ENCODE measurements at places on chromosomes 11 and 22. TPM values are rescaled to one million over a fixed set of nuclear protein-coding genes. Genes with fewer than 3 reads are reported as not detected.

DNA sequence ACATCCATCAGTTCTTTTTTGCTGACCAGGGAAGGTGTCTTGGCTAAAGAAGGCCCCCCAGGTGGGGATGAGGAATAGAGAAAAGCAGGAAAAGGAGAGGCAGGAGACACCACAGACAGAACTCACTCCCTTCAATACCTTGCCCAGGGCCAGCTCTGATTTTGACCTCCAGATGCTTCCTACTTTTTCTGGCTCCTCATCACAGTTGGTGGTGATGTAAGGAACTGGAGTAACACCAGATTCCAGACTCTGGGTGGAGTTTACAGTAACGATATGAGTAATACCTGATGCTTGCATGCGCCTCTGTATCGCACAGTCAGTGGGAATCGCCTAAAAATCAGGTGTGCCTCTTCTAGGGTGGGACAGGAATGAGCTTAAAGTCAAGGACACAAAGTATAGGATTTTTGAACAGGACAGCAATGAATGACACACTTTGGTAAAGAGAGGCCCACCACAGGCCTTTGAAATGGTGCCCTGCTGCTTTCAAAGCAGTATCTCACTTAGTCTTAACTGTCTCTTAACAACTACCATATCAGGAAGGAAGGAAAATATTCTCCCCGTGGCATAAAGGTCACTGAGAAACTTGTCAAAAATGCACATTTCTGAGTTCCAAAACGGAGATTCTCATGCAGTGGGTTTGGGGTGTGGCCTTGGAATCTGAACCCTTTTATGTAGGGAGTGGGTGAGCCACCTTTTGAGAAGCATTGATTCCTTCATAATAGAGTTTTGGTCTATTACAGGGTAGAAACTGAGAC lies 140.8 kb downstream of the SNX19 start:
- peaks cover 39% of the 10 kb centered on the region for H3K4me1 ChIP-seq
- H3K36me3 ChIP-seq, result no peaks in the 10 kb centered on the region
- no peaks in the 10 kb centered on the region for H3K27me3 ChIP-seq

DNA sequence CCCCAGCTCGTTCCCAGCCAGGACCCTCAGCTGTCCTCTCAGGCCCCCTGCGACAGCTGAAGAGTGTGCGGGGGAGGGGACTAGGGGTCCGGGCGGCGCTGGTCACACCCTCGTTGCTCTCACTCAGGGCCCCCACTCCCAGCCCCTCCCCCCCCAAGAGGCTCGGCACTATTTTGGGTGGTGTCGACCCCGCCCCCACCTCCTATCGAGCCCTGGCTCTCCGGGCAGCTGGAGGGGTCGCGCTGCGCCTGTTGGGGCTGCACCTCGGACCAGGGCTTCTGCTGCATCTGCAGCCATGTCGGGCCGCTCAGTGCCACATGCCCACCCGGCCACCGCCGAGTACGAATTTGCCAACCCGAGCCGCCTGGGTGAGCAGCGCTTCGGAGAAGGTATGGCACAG lies at the start of gene HSPB2:
TSS of gene HSPB2 (plus strand) at position 200 of the 400 bp plus-strand sequence. CDS start at position 296, 96 bp downstream.
- H3K27ac ChIP-seq, result no peak within 1 kb of the TSS
- H3K4me3 ChIP-seq, result no peak within 1 kb of the TSS
- H3K4me1 ChIP-seq, result peaks cover 6% of the 10 kb centered on the region
- H3K27me3 ChIP-seq, result no peaks in the 10 kb centered on the region
- no peaks in the 10 kb centered on the region for H3K36me3 ChIP-seq

GRCh38 chr11:16460508-16460907 lies 104.2 kb upstream of the SOX6 start:
- no peak overlapping the region for H3K4me3 ChIP-seq
- H3K27ac ChIP-seq, result no peak overlapping the region
- no peaks in the 10 kb centered on the region for H3K4me1 ChIP-seq

DNA sequence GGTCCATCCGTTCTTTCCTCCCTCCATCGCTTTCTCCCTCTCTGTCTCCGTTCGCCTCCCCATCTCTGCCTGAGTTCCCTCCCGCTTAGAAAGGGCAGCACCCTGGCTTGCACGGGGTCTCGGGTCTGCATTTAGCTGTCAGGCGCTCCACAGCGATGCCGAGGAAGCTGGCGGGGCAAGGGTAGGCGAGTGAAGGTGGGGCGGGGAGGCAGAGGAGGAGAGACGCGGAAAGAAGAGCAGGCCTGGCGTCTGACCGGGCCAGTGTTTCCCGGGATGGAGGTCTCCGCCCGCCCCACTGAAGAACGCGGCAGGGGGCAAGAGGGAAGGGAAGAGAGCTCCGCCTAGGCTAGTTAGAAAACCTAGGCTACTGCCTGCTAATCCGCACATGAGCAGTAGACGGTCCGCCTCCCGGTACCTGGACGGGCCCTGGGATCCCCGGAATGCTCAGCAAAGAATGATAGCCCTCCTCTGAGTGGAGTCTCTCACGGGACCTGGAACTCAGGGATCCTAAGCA lies 3922.5 kb upstream of the OR11H1 start:
- H3K4me1 ChIP-seq, result no peaks in the 10 kb centered on the region
- no peak overlapping the region for H3K4me3 ChIP-seq
- H3K27me3 ChIP-seq, result no peaks in the 10 kb centered on the region

The NLRP10 gene
- total RNA-seq, result 8.9 TPM

- H3K4me3 ChIP-seq, result no peak overlapping the region
- H3K27ac ChIP-seq, result no peak overlapping the region
- no peak for DNase-seq
- no peaks in the 10 kb centered on the region for H3K36me3 ChIP-seq
- no peaks in the 10 kb centered on the region for H3K27me3 ChIP-seq
These were observed 41.9 kb downstream of the MSANTD4 start for GRCh38 chr11:105979997-105980703.

The MPEG1 gene
- total RNA-seq, result not detected

GRCh38 chr22:37179622-37180420 lies 8.2 kb downstream of the C1QTNF6 start:
- H3K27me3 ChIP-seq, result no peaks in the 10 kb centered on the region
- H3K4me3 ChIP-seq, result no peak overlapping the region
- H3K4me1 ChIP-seq, result no peaks in the 10 kb centered on the region
- no peak overlapping the region for H3K27ac ChIP-seq

- no peak overlapping the region for H3K27ac ChIP-seq
- H3K27me3 ChIP-seq, result no peaks in the 10 kb centered on the region
- peaks cover 25% of the 10 kb centered on the region for H3K4me1 ChIP-seq
- no peaks in the 10 kb centered on the region for H3K36me3 ChIP-seq
These were observed 45.2 kb downstream of the RASSF10 start for GRCh38 chr11:13054278-13054677.

DNA sequence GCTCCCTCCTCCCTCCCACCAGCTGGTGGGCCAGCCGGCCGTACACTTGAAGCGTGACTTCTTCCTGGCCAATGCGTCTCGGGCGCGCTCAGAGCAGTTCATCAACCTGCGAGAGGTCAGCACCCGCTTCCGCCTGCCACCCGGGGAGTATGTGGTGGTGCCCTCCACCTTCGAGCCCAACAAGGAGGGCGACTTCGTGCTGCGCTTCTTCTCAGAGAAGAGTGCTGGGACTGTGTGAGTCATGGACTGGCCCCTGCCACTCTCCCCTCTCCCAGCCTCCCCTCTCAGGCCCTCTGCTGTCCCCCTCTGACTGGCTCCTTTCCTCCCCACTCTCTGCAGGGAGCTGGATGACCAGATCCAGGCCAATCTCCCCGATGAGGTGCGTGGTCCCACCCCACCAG lies 24.7 kb downstream of the CAPN1 start:
- no peak overlapping the region for H3K27ac ChIP-seq
- no peak overlapping the region for H3K4me3 ChIP-seq
- peaks cover 59% of the 10 kb centered on the region for H3K36me3 ChIP-seq
- no peaks in the 10 kb centered on the region for H3K27me3 ChIP-seq

- H3K27ac ChIP-seq, result peak overlapping the region; percentile 99
- H3K4me1 ChIP-seq, result peaks cover 37% of the 10 kb centered on the region
- peak overlapping the region; percentile 78 for H3K4me3 ChIP-seq
- no peak for DNase-seq
These were observed 65.4 kb upstream of the BLID start for GRCh38 chr11:122181372-122181771.

DNA sequence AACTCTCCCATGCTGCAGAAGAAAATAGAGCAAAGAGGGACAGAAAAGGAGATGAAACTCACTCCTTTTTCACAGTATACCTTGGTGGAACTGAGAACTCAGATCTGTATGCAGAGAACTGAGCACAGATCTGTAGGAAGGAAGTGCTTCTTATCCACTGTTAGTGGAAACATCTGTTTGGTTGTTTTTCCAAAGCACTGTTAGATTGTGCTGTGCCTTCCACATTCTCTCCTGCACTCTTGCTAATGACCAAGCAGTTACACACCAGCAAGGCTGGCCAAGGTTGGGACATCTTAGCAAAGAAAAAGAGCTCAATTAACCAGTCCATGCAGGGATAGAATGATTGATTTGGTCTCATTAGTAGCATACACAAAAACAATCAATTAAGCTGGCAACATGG lies 20.1 kb upstream of the SIK2 start:
- no peak for DNase-seq
- no peaks in the 10 kb centered on the region for H3K36me3 ChIP-seq
- H3K27me3 ChIP-seq, result no peaks in the 10 kb centered on the region
- no peak overlapping the region for H3K4me3 ChIP-seq
- H3K4me1 ChIP-seq, result peaks cover 5% of the 10 kb centered on the region
- no peak overlapping the region for H3K27ac ChIP-seq

The ACRV1 gene
- total RNA-seq, result not detected

DNA sequence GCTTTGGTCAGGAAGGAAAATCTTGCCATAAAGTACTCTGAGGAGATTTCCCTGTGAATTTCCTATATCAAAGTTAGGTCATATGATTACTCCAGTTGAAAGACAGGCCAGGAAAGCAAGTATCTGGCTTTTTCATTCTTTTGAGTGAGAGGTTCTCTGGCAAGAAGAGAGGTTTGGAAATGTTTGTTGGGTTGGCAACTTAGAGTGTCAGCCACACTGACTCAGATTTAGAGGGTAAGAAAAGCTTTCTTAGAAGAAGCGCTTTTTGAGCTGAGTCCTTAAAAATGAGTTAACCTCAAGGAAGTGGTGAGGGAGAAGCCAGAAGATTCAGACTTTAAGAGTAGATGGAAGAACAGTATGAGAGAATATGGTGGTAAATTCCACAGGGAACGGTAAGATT lies 86.1 kb upstream of the BDNF start:
- no peaks in the 10 kb centered on the region for H3K4me1 ChIP-seq
- H3K27ac ChIP-seq, result no peak overlapping the region
- no peak overlapping the region for H3K4me3 ChIP-seq
- no peak for DNase-seq

- H3K27me3 ChIP-seq, result no peaks in the 10 kb centered on the region
- no peaks in the 10 kb centered on the region for H3K36me3 ChIP-seq
These were observed 16.4 kb upstream of the MMP7 start for GRCh38 chr11:102546923-102547471.

GRCh38 chr22:38733724-38734381 lies 21.9 kb downstream of the SUN2 start:
- H3K27me3 ChIP-seq, result no peaks in the 10 kb centered on the region
- H3K4me3 ChIP-seq, result no peak overlapping the region
- H3K4me1 ChIP-seq, result peaks cover 6% of the 10 kb centered on the region
- no peak overlapping the region for H3K27ac ChIP-seq
- H3K36me3 ChIP-seq, result peaks cover 11% of the 10 kb centered on the region

DNA sequence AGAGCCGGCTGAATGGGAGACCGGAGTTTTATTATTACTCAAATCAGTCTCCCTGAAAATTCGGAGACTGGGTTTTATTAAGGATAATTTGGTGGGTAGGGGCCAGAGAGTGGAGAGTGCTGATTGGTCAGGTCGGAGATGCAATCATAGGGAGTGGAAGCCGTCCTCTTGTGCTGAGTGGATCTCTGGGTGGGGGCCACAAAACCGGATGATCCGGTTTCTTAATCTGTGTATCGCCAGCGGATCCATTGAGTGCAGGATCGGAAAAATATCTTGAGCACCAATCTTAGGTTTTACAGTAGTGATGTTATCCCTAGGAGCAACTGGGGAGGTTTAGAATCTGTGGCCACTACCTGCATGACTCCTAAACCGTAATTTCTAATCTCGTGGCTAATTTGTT lies 886 bp upstream of the NIPSNAP1 start:
- peaks cover 19% of the 10 kb centered on the region for H3K4me1 ChIP-seq
- peak; percentile 84 for DNase-seq
- H3K27me3 ChIP-seq, result no peaks in the 10 kb centered on the region
- H3K36me3 ChIP-seq, result no peaks in the 10 kb centered on the region

- no peaks in the 10 kb centered on the region for H3K27me3 ChIP-seq
- H3K4me3 ChIP-seq, result no peak overlapping the region
- no peaks in the 10 kb centered on the region for H3K36me3 ChIP-seq
- no peak overlapping the region for H3K27ac ChIP-seq
- no peaks in the 10 kb centered on the region for H3K4me1 ChIP-seq
- no peak for DNase-seq
These were observed 561.0 kb downstream of the LUZP2 start for GRCh38 chr11:25057861-25058260.

GRCh38 chr11:420054-420910 lies 5.5 kb upstream of the SIGIRR start:
- peaks cover 19% of the 10 kb centered on the region for H3K4me1 ChIP-seq
- H3K27me3 ChIP-seq, result no peaks in the 10 kb centered on the region
- no peaks in the 10 kb centered on the region for H3K36me3 ChIP-seq
- no peak overlapping the region for H3K27ac ChIP-seq

GRCh38 chr11:65708451-65708850 lies 3.6 kb upstream of the KAT5 start:
- peaks cover 2% of the 10 kb centered on the region for H3K36me3 ChIP-seq
- H3K27me3 ChIP-seq, result no peaks in the 10 kb centered on the region
- no peak overlapping the region for H3K4me3 ChIP-seq
- peaks cover 11% of the 10 kb centered on the region for H3K4me1 ChIP-seq
- no peak overlapping the region for H3K27ac ChIP-seq
- no peak for DNase-seq

All from PC-3 (cell line).